ENCODE measurements at places on chromosomes 3 and 15.

GRCh38 chr3:131630097-131630496 lies 127.3 kb upstream of the MRPL3 start:
- DNase-seq = no peak

- DNase-seq = no peak
These were observed 11.5 kb upstream of the DNAJC13 start for GRCh38 chr3:132405609-132406299.

DNA sequence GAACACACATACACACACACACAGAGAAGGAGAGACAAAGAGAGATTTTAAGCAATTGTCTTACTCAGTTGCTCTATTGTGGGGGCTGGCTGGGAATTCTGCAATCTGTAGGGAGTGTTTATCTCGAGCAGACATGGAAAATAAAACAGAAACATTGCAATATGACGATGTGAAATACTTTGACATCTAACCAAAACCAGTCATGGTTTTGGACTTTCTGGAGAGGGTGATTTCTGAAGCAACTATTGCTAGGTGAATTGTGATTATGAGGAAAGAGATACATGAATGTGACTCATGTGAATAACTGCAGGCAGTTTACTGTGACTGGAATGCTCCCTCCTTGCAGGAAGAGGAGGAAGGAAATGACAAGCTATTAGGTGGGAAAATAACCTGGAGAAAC lies 12.3 kb upstream of the PHLDB2 start:
- DNase-seq = no peak

- peak; percentile 32 for DNase-seq
These were observed 31.8 kb downstream of the IRAK2 start for GRCh38 chr3:10196389-10197052.

DNA sequence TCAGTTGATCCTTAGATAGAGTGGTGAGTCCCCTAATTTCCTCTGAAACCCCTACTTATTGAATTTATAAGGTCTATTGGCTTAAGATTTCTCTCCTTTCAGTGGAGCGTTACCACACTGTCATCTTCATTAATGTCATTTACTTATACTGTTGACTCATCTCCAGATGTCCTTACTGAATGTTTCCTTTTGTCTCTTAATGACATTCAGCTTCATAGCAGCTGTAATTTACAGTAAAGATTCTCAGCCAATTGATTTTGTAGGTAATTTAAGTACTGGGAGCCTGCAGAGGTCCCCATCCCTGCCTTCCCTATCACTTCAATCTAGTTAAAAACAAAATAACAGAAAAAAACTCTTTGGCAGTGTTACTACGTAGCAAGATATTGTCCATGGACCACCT lies 18.8 kb downstream of the STX19 start:
- DNase-seq = no peak

DNA sequence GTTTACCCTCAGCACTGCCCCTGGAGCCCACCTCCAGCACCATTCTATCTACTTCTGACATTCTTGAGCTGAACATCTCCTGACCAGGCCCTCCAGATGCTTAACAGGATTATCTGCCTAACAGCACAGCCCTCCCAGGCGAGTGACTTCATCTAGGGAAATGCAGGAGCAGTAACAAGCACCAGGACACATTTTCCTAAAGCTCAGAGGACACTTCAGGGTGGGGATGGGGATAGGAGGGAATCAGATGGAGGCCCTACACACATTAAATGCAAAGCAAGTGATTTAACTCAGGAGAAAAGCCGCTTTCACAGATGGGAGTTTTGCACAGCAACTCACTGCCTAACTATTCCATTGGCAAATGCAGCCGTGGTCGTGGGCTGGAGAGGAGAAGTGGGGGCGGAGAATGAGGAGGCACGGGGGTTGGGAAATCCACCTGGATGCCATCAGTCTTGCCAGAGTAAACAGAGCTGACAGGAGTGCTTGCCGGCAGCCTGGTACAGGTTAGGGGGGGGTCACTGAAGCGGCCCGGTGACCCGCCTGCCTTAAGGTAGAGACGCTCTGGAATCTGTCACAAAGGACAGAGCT lies 21.3 kb upstream of the BNC1 start:
- DNase-seq = no peak

- DNase-seq = no peak
These were observed 218.3 kb downstream of the CTNNB1 start for GRCh38 chr3:41417574-41417973.

Data from activated CD4-positive, alpha-beta T cell treated with anti-CD3 and anti-CD28 coated beads for 36 hours (primary cell).